ENCODE measurements at places on chromosomes 3 and 15.

GRCh38 chr3:64730681-64731080 lies 42.9 kb upstream of the ADAMTS9 start:
- no peak overlapping the region for H3K27ac ChIP-seq
- no peaks in the 10 kb centered on the region for H3K36me3 ChIP-seq
- no peaks in the 10 kb centered on the region for H3K27me3 ChIP-seq
- no peak overlapping the region for H3K4me3 ChIP-seq
- H3K4me1 ChIP-seq = no peaks in the 10 kb centered on the region

DNA sequence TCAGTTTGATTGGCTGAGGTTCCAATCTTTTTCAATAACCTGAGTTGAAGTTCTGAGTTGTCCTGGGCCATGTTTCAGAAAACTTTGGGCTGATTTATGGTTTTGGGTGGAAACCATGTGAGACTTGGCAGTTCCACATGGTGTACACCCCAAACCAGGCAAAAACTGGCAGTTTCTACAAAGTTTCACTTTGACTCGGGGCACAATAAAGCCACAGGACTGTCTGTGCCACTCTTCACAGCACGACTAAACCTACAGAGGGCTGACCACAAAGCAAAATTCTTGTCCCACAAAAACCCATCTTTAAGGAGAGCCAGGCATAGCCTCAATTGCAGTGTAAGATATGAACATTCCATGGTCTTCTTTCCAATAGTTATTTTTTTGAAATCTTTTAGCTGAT lies 155.0 kb downstream of the DUT start:
- H3K27me3 ChIP-seq = no peaks in the 10 kb centered on the region
- no peak for DNase-seq
- no peak overlapping the region for H3K27ac ChIP-seq
- no peak overlapping the region for H3K4me3 ChIP-seq

- H3K27ac ChIP-seq = no peak overlapping the region
- no peak for DNase-seq
- H3K4me3 ChIP-seq = no peak overlapping the region
- no peaks in the 10 kb centered on the region for H3K36me3 ChIP-seq
- H3K4me1 ChIP-seq = no peaks in the 10 kb centered on the region
Measured at GRCh38 chr3:171206283-171206682, 179.8 kb upstream of the SLC2A2 start.

DNA sequence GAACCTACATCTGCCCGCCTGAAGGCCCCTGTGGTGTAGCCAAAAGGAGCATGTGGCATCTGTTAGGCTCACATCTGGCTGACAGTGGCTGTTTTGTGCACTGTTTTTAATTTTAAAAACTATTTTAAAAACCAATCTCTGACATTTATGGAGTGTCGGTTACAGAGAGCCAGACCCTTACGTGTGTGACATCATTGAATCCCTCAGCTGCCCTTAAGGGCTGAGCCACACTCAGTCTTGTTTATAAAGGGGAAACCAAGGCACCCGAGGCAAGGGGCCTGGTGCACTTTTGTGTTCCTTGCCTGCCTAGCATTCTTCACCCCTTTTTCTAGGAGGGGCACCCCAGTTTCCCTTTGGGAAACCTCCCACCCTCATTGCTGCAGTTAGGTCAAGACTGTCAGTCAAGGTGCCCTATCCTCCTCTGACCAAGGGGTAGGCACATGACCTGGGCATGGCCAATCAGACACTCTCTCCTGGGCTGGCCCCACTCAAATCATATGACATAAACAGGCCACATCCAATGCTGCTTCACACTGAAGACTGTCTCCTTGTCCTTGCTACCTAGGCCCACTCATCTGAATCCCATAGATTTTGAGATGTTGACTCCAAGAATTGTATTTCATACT lies 105.3 kb downstream of the LSM3 start:
- DNase-seq = no peak
- no peaks in the 10 kb centered on the region for H3K36me3 ChIP-seq
- no peaks in the 10 kb centered on the region for H3K4me1 ChIP-seq
- H3K27me3 ChIP-seq = no peaks in the 10 kb centered on the region
